Stimulated activated CD4-positive, alpha-beta T cell treated with anti-CD3 and anti-CD28 coated beads, Interleukin-1b, Interleukin-23, amount 100 ng/mL, for 24 hours (primary cell): ENCODE measurements at places on chromosomes 7 and 10.

DNA sequence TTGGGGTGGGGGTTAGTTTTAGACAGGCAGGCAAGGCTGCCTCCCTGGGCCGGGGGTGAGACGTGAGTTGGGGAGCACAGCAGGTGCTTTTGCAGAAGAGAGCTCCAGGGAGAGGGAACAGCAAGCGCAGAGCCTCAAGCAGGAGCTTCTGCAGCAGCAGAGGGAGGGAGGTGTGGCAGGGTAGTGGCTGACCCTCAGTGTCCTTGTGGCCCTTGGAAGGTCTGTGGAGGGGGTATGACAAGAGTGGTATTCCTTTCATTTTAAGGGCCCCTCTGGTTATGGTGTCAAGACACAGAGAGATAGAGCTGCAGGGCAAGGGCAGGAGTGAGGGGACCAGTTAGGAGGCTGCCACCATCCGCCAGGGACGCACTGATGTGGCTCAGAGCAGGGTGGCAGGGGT lies 138.9 kb downstream of the EBF3 start:
- no peak for DNase-seq

DNA sequence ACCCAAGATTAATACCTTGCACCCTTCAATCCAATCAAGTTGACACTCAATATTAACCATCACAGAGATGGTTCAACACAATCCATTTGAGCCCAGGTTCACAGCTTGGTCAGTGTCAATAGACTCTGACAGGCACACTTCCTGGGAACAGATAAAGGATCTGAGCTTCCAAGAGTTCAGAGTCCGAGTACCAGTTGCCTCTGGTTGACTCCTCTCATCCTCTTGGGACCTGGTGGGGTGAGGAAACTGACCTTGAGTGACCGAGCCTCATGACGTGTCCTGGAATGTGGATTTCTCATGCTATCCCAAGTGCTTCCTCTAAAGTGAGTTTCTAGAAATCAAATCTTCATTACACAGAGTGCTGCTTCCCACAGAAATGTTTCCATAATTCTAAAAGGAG lies 162.0 kb downstream of the CYP26A1 start:
- no peak for DNase-seq

DNA sequence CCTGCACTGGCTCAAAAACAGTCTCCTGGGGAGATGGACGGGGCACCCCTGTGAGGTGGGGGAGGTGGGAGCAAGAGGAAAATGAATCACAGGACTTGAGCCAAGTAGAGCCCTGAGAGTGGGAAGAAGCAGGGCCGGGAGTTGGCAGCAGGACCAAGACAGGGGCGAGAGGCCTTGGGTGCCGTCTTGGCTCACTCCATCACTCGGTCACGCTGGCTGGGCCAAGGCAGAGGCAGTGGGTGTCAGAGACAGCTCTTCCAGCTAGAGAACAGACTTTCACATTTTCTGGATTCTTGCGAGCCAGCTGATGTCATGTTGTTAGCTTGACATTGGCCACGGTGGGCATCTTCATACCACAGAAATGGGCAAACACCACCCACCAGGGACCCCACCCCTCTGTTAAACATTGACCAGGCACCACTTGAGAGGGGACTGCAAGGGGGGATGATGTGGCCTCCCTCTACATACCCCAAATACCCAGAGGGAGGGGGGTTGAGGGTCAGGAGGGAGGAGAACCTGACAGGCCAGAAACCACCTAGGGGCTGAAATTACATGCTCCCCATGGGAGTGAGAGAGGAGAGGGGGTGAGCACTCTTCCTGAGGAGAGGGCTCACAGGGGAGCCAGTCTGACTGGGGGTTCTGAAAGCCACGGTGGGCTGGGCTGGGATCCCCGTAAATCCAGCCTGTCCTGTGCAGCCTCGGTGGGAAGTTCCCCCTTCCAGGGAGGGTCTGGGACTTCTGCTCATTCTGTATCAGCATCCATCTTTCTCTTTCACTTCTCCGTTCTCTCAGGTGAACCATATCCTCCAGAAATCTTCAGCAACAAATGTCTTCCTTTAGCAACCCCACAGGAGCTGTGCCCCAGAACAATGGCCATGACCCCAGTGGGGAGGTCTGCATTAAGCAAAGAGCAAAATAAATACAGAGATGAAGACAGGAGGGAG lies 19.6 kb downstream of the CAMK2B start:
- DNase-seq: no peak

- DNase-seq: no peak
These were observed 1.0 kb downstream of the CHST15 start for GRCh38 chr10:124092250-124092859.

GRCh38 chr7:22827563-22827962 lies 4.9 kb upstream of the TOMM7 start:
- DNase-seq: no peak

DNA sequence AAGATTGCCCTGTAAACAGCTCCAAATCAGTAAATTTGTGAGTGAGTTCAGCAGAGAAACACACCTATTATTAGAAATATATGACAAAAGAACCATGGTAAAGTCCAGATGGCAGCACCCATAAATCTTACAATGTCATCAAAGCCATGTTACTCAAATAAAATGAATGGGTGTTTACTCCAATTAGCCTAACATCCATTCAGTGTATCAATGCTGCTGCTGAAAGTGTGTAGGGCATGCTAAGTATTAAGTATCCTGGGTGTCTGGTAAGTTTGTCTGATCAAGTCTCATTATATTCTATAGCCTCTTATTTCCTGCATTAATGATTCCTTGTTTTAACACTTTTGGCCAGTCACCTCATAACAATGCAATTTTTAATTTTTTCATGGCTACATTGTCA lies 185.5 kb upstream of the STEAP4 start:
- no peak for DNase-seq

DNA sequence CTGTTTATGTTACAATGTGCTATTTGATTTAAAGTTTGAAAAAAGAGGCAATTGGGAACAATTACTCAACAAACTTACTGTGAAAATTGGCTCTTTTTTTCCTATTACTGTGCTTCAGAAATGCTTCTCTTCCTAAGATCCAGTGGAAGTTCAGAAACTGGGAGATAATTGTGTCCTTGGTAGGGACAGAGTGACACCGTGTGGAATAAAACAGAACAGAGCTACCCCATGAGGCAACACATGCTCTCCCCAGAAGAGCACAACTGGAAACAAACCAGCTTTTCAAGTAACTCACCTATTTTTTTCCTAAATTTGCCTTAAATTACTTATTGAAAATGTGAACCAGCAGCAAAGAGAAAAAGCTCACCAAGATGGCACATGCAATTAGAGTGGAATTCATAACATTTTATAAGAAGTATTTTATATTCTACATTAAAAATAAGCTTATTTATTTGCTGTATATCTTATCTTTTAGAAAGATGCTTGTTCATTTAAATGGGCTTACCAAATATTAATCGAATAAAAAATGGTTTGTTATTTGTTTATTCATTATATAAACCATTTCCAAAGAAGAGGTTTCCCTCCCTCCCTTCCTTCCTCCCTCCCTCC lies 346.1 kb upstream of the ANKRD30A start:
- DNase-seq: no peak

DNA sequence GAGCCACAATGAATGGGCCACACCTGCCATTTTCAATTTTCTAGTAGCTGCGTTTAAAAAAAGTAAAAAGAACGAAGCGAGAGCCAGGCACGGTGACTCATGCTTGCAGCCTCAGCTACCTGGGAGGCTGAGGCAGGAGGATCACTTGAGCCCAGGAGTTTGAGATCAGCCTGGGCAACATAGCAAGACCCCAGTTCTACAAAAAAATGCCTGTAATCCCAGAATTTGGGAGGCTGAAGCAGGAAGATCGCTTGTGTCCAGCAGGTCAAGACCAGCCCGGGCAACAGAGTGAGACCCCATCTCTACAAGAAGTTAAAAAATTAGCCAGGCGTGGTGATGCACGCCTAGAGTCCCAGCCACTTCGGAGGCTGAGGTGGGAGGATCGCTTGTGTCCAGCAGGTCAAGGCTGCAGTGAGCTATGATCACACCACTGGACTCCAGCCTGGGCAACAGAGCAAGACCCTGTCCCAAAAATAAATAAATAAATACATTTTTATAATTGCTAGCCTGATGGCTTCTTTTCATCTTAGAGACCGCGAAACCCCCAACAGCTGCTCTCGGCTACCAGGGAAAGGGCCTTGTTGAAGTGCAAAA lies 32.1 kb downstream of the MICALL2 start:
- no peak for DNase-seq

- DNase-seq: no peak
These were observed 331.9 kb upstream of the LRRN3 start for GRCh38 chr7:110759069-110759468.

- no peak for DNase-seq
These were observed 777.4 kb downstream of the SORCS1 start for GRCh38 chr10:106387063-106387462.

GRCh38 chr10:128541926-128542475 lies 415.8 kb upstream of the MKI67 start:
- DNase-seq: no peak

DNA sequence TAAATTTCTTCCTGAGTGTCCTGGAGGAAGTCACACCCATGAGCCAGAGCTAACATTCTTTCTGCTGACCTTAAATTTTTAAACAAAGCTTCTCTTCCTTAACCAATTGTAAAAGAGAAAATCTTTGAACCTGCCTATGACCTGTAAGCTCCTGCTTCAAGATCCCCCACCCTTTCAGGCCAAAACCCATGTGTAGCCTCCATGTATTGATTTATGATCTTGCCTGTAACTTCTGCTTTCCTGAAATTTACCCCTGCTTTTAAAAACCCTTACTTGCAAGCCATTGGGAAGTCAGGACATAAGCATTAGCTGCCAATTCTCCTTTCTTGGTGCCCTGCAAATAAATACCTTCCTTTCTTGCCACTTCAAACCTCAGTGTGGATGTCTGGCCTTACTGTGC lies 68.5 kb upstream of the HECTD2 start:
- no peak for DNase-seq

GRCh38 chr10:3104251-3104918 lies 37.0 kb downstream of the PFKP start:
- no peak for DNase-seq

DNA sequence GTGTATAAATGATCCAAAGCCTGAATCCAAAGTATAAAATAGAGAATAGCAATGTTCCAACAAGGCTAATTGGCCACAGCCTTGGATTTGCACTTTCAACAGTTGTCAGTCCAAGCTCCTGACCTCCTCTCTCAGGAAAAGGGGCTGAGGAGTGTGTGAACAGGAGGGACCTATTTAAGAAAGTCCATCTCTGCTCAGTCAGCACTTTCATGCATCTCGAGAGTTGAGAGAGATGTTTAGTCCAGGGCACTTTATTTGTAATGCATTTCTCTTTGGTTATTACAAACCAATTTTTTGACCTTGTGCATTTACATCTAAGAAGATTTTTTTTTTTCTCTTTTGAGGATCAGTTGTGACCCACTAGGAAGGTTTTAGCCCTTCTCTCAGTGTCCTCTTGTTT lies 244.2 kb downstream of the CREB5 start:
- no peak for DNase-seq

DNA sequence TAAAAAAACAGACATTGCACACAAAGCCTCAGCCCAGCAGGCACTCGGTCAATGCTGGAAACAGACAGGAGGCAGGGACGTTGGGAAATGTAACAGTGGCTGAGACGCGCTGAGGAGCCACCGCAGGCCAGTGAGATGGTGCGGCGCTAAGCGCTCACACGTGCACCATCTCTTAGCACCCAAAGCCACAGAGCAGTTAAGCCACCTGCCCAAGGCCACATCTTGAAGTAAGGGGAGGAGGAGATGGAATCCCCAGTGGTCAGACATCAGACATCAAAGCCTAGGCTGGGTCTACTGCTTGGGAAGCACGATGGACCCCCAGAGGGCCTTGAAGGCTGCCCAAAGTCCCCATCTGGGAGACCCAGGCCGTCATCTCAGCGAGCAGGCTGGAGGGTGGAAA lies 15.6 kb downstream of the LAT2 start:
- DNase-seq: no peak

- no peak for DNase-seq
These were observed 495.0 kb upstream of the MGMT start for GRCh38 chr10:128972036-128972405.

DNA sequence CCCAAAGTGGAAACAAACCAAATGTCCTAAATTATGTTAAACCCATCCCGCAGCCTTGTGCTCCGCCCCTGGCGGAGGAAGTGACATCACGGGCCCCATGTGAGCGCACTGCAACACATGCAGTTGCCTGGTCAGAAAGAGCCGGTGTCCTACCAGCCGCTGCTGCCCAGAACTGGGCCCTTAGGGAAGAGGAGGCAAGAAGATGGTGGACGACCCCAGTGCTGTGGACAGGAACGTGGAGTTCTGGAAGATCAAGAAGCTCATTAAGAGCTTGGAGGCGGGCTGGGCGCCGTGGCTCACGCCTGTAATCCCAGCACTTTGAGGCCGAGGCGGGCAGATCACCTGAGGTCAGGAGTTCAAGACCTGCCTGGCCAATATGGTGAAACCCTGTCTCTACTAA lies 18.0 kb downstream of the RHEB start:
- no peak for DNase-seq

GRCh38 chr7:94289071-94289470 lies 105.6 kb upstream of the COL1A2 start:
- DNase-seq: no peak

GRCh38 chr7:128385988-128386925 lies 23.5 kb downstream of the IMPDH1 start:
- DNase-seq: no peak

DNA sequence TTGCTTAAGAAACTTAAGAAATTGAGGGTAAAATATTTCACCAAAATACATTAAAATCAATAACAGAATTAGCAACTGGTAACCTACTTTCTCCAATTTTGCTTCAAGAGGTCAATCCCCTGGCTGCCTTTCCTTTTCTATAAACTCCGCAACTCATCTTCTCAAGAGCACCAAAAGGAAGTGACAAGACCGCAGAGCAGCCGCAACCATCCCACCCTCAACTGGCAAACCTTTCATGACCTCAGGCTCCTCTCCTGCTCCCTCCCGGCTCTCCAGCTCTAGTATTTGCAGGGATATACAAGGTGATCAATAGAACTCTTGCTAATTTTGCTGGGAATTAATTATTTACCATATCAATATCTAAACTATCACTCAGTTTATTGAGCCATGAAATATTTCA lies 88.9 kb downstream of the ATE1 start:
- DNase-seq: no peak

DNA sequence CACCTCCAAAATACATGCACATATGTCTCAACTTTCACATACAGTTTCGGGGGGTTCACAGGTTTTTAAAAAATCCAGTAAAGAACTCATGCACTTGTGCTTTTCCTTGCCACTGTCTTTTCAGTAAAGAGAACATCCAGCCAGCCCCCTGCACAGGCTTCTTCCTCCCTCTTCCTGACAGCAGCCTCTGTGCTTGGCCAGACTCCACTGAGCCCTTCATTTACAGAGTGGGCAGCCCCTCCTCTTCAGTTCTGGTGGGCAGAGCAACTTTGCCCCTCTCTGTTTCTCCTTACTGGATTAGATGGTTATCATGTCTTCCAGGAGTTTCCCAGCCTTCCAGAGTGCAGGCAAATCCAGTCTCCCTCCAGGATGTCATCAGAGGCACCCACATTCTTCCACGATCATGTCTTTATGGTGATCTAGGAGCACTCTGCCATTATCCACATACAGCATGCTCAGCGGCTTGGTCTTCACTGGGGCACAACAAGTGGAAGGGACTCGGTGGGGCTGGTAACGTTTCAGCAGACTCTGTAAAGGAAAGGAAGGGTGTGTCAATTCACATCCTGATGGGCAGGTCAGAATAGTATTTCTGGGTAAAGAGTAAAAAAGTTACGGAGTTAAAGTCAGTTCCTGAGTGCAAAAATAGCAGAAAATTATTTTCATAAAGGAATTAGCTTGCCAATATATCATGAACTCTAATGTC lies 8.8 kb downstream of the NODAL start:
- DNase-seq: no peak
